ENCODE measurements at places on chromosomes 1 and 21.

- DNase-seq = no peak
Observed at GRCh38 chr21:35265170-35265877, 216.2 kb upstream of the RUNX1 start.

DNA sequence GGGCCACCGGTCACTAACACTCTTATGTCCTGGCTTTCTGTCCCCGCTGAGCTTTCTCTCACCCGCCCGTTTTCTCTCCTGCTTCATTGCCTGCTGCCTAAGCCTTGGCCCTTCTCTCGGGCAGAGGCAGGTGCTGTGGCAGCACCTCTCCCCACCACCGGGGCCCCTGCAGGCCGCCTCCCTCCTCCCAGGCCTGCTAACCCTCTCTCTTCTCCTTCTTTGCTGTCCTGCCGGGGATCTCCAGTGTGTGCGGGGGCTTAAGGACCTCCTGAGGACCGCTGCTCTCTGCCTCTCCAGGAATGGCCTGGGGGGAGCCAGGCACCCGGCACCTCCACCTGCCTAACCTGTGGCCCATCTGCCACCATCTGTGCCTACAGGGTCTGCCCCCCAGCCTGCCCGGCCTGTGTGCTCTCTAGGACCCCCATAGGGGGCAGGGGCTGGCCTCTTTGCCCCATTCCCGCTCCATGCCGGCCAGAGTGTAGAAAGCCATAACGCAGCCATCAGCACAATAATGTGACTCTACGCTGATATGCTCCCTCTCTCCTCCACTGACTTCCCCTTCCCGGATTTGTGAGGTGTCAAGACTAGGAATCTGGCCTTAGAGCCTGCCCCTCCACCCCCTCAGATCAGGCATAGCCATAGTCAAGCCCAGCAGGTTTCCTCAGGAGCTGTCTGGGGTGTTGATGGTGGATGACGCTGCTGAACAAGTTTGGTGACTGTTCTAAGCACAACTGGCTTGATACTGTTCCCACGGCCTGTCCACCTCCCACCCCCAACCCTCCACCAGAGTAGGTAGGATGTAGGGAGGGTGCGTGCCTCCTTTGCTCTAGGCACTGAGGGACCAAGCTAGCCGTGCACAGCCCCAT lies 6.1 kb upstream of the SFN start:
- DNase-seq = no peak

- no peak for DNase-seq
Observed at GRCh38 chr1:6991266-6991665, 206.0 kb downstream of the CAMTA1 start.

GRCh38 chr1:98939471-98939870 lies 65.2 kb downstream of the PLPPR5 start:
- no peak for DNase-seq

- DNase-seq = no peak
Observed at GRCh38 chr1:81731989-81732388, 68.7 kb upstream of the ADGRL2 start.

- DNase-seq = no peak
Observed at GRCh38 chr1:88399690-88400089, 284.4 kb upstream of the PKN2 start.

GRCh38 chr1:98045211-98045766 lies 124.5 kb upstream of the DPYD start:
- DNase-seq = no peak

DNA sequence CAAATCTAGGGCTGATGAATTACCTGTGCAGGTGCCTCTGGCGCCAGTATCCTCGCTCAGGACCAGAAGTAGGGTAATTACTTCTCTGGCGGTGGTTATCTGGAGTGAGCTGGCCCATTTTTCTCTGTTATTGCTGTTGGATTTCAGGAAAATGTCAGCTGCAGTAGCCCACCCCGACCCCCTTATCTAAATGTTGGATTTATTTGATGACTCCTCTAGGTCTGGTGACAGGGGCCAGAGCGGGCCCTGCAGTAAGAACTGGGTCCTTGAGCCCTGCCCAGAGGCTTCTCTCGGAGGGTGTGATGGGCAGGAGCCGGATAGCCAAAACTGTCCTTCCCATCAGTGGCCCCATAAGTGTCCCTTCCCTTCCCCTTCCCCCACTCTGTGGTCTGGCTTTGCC lies 384.3 kb downstream of the PTPRU start:
- DNase-seq = no peak

- no peak for DNase-seq
Observed at GRCh38 chr1:225825607-225826007, 15.7 kb downstream of the EPHX1 start.

DNA sequence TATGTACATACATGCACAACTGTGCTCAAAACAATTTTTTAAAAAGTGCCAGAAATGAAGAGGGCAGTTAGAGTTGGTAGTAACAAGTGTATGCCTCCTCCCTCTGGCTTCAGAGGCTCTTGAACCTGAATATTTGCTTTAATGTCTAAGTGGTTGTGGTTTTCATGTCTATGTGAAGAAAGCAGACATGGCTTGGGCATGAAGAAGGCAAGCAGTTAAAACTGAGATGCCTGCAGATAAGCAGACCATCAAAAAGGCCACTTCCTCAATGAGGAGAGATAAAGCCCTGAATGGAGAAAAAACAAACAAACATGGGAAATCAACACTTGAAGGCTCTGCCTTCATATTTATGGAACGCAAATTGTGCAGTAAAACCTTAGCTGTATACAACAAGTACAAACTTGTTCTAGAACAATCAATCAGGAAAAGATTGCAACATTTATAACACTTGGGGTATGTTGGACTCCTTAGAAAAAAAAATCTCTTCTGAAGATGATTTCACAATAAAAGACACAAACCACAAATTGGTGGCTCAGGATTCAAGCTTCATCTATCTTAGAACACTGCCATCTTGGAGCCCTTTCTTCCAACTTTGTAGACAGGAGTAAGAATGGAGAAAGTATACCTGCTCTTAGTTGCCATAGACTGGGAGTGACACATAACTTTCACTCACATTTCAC lies 52.7 kb upstream of the PLA2G4A start:
- DNase-seq = no peak

- DNase-seq = peak; percentile 31
Observed at GRCh38 chr1:54965624-54966340, 14.6 kb upstream of the TMEM61 start.

- no peak for DNase-seq
Observed at GRCh38 chr1:36866169-36866814, 168.0 kb downstream of the GRIK3 start.

GRCh38 chr1:95002540-95003432 lies 70.0 kb downstream of the ALG14 start:
- no peak for DNase-seq

- no peak for DNase-seq
Observed at GRCh38 chr1:208231881-208232661, 12.1 kb downstream of the PLXNA2 start.

GRCh38 chr1:29829448-29830344 lies 593.4 kb downstream of the PTPRU start:
- DNase-seq = no peak

GRCh38 chr1:10484521-10484920 lies 9.8 kb downstream of the PEX14 start:
- no peak for DNase-seq

DNA sequence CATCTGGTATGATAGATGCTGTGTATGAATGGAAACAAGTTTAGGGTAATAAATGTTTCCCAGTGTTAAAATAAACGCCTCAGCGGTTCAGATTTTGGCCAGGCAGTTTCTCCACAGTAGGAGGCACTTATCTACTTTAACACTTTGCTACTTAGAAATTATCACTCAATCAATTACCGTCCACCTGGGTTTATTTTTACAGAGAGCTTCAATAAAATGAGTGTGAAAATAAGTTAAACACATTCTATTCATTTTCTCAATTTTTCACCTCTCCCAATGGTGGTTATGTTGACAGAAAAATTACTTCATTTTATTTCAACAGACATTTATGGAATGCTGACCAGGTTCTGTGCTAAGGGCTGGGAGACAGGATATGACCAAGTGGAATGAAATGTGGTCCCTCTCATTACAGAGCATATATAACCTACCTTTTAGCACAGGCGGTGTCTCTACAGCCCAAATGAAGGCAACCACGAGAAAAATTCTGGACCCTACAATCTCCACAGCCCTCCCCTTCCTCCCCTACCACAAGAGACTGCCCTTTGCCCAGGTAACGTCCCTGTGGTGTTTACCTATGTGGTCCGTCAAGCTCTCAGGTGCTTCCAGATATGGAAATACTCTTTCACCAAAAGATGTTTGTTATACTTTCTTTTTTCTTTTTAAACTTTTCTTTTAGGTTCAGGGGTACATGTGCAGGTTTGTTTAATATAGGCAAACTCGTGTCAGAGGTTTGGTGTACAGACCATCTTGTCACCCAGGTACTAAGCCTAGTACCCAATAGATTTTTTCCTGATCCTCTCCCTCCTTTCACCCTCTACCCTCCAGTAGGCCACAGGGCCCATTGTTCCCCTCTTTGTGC lies 105.5 kb downstream of the HLCS start:
- no peak for DNase-seq

- peak; percentile 10 for DNase-seq
Observed at GRCh38 chr1:8663915-8664329, 153.5 kb downstream of the RERE start.

- DNase-seq = no peak
Observed at GRCh38 chr21:16086121-16086520, 356.3 kb downstream of the USP25 start.

GRCh38 chr1:101846820-101847219 lies 149.9 kb downstream of the OLFM3 start:
- DNase-seq = no peak

GRCh38 chr1:228005511-228006033 lies 1.2 kb upstream of the WNT3A start:
- no peak for DNase-seq

DNA sequence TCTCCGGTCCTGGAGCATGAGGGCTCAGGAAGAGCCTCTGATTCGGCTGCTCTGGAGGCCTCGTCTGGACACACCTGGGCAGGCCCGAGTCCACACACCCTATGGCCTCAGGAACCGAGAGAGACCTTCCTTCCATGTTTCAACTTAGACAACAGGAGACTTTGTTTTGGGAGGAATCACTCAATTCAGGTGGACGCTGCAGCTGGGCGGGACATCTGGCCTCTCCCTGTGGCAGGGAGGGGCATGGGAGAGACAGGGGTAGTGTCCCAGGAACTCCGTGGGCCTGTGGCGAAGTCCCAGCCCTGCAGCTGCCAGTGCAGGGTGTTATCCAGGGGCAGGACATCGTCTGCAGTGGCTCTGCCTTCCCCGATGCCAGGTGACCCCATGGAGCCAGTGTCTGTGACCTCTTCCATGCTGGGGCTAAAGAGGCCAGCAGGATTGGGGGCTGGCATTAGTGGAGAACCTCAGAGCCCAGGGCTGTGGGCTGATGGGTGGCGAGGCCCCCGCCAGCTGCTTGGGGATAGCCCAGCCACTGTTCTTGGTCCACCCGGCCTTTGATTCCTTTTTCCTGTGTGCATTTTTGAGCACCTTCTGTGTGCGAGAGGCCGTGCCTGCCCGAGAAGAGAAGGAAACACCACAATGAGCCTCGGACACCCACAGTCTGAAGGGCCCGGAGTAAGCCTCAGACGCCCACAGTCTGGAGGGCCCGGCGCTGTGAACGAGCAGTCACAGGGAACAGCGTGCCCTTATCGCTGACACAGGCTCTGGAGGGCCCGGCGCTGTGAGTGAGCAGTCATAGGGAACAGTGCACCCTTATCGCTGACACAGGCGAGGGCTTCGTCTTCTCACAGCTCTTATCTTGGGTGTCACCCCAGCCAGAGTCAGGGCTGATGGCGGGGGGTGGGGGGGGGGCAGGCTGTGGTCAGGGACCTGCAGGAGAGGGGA lies 6.2 kb downstream of the COL18A1 start:
- no peak for DNase-seq

- no peak for DNase-seq
Observed at GRCh38 chr1:75482951-75483350, 128.0 kb downstream of the SLC44A5 start.

- DNase-seq = no peak
Observed at GRCh38 chr1:240663169-240663879, 51.4 kb upstream of the GREM2 start.

DNA sequence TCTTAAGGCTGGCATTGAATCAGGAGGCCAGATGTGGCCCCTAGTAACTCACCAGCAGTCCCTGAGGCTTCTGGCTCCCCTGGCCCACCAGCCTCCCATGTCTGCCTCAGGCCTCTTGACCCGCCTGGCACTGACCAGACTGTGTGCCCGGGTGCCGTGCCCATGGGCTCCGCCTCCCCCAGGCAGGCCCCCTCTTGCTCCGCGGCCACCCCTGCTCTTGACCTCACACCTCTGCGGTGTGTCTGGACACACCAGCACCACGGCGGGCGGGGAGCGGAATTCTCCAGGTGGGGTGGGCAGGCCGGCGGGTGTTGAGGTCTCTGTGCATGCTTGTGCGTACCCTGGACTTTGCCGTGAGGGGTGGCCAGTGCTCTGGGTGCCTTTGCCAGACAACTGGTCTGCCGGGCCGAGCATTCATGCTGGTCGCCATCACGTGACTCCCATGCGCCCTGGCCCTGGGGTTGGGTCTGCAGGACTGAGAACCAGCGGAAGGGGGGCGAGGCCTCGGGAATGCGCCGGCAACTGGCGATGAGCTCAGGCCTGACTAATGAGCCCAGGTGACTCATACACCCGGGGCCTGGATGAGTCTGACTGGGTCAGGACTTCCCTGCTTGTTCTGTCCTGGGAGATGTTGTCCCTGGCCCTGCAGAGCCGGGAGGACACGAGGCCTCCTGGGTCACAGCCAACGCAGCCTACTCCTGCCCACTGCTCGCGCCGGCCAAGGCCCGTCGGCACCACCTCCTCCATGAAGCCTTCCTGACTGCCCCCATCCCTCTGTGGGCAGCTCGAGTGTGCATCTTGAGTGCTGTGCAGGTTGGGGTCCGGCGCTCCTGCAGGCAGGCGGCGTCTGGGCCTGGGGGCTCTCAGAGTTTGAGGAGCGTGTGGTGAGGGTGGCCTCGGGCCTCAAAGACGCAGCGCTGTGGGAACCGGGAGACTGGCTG lies 22.6 kb downstream of the COL18A1 start:
- DNase-seq = no peak

DNA sequence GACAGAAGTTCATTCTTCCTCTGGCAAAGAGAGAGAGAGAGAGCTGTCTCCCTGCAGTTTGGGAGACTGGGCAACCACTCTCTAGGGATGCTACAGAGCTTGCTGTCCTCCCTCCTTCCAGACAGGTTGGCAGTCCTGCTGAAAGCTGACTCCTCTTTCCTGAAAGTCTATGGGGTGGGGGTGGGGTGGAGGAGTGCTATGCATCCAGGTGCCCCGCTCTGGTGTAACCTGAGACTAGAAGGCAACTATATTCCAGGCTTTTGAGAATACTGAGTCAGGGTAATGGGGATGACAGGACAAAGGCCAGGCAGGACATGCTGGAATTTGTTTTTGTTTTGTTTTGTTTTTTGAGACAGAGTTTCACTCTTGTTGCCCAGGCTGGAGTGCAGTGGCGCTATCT lies 55.4 kb downstream of the OPTC start:
- no peak for DNase-seq

GRCh38 chr1:229841230-229841629 lies 215.2 kb downstream of the URB2 start:
- no peak for DNase-seq

GRCh38 chr1:47682198-47682597 lies 244.4 kb downstream of the FOXD2 start:
- DNase-seq = no peak

Measured in CD4-positive, alpha-beta T cell treated with Interleukin-2 at 100 ng/mL for 4 hours (primary cell).